ENCODE measurements at places on chromosomes 5 and 9. TPM values are rescaled to one million over a fixed set of nuclear protein-coding genes. Genes with fewer than 3 reads are reported as not detected.

DNA sequence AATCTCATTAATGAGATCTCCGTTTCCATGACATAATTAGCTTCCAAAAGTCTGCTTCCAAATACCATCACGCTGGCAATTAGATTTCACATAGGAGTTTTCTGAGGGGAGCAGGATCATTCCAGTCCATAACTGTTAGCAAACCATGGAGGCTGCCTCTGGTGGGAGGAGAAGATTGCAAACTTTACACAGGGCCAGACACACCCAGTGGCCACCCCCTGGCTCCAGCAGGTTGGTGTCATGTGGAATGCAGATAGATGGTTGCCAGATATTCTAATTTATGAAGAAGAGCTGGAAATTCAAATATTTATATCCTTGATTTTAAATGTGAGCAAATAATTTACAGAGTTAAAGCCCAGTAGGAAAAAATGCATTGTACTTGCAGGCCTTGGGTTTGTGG is 164.2 kb downstream of the ICE1 start:
- no peaks in the 10 kb centered on the region for H3K27me3 ChIP-seq
- H3K4me1 ChIP-seq: no peaks in the 10 kb centered on the region

DNA sequence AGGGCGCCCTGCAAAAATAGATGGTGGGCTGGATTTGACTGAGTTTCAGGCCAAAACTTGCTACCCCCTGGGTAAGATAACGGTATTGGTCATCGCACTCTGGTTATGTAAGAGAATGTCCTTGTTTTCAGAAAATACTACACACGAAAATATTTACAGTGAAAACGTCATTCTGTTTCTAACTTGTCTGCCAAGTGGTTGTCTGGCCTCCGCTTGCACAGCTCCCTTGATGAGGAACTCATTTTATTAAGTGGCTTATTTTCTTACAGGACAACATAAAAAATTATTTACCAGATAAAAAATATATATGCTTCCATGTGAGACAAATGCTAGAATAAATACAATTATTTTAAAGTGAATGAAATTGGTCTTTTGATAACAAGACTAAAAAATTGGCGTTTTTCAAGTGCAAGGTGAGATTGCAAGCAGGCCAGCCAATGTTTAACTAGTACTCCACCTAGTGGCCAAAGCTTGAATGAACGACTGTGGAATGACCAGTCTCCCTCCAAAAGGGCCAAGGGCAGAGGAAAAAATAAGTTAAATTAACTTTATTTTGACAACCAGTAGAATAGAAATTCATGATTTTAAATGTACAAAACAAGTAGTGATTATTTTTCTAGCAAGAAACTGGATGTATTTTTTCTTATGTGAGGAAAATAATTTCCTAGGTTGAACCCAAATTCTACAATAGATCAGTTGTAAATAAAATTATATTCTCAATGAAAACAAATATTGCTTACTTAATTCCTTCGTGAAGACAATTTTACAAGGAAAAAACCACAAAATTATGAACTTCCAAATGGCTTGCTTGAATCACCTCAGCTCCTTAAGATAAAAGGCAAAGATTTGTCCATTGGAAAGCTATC is 93.2 kb downstream of the ZFAND5 start:
- no peak overlapping the region for H3K4me3 ChIP-seq
- H3K27me3 ChIP-seq: no peaks in the 10 kb centered on the region
- no peaks in the 10 kb centered on the region for H3K36me3 ChIP-seq
- H3K27ac ChIP-seq: no peak overlapping the region
- H3K4me1 ChIP-seq: no peaks in the 10 kb centered on the region

DNA sequence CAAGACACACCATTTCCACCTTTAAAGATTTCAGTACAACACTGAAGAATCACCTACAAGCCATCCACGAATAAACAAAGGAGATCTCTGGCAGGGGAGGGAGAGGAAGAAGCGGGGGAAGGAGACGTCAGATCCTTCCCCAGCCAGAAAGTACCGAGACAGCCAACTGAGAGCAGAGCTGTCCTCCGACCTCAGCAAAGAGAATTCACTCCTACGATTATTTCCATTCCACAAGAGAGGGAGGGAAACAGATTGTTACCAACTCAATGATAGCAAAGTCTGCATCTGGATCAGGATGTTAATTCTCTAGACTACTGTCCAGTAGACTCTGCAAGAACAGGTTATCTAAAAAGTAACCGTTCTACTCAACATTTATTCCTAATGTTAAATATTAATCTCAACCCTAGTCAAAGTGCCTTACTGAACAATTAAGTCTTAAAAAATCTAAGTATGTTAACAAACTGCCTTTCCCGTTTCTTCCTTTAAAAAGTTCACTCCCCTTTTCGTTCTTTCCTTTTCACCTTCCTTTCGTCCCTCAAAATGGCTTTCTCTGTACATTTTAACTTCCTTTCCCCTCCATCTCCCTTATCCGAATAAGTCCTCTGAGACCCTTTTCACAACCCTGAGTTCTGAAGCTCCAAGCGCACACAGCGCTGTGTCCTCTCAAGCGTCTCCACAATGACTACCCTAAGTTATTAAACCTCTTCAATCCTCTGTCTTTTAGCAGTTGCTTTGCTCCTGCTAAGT is 1.4 kb downstream of the CHD1 start:
- peak overlapping the region; percentile 96 for H3K4me3 ChIP-seq
- peaks cover 6% of the 10 kb centered on the region for H3K4me1 ChIP-seq
- H3K27me3 ChIP-seq: no peaks in the 10 kb centered on the region
- DNase-seq: peak; percentile 28
- peaks cover 14% of the 10 kb centered on the region for H3K36me3 ChIP-seq
- peak overlapping the region; percentile 100 for H3K27ac ChIP-seq

SPATA31C1 gene
- total RNA-seq: 0.20 TPM

DNA sequence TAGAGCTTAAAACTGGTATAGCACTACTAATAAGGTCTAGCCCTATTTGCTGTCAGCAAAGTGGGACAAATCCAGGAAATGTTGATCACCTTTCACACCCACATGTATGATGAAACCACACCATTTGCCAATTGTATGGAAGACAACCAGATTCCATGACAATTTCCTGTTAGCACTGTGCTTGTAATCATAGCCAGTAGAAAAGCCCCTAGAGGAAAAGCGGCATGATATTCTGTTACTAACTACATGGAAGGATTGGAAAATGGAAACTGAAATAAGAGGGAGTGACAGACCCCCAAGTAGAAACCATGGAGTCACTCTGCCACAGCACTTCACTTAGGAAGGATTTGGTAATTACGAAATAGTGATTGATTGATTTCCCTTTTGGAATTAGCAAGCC is 923 bp downstream of the SPATA6L start:
- H3K27me3 ChIP-seq: no peaks in the 10 kb centered on the region
- H3K27ac ChIP-seq: no peak overlapping the region
- peak overlapping the region; percentile 6 for H3K4me3 ChIP-seq
- H3K4me1 ChIP-seq: peaks cover 15% of the 10 kb centered on the region

- H3K4me1 ChIP-seq: no peaks in the 10 kb centered on the region
- no peak for DNase-seq
- no peaks in the 10 kb centered on the region for H3K27me3 ChIP-seq
- H3K36me3 ChIP-seq: no peaks in the 10 kb centered on the region
- no peak overlapping the region for H3K27ac ChIP-seq
Measured at GRCh38 chr5:154697371-154697770, 57.8 kb upstream of the LARP1 start.

GRCh38 chr9:113398796-113399195 is 2.3 kb downstream of the ALAD start:
- no peak overlapping the region for H3K4me3 ChIP-seq
- H3K4me1 ChIP-seq: peaks cover 18% of the 10 kb centered on the region
- peaks cover 21% of the 10 kb centered on the region for H3K36me3 ChIP-seq

DDX4 gene
- not detected for total RNA-seq

DNA sequence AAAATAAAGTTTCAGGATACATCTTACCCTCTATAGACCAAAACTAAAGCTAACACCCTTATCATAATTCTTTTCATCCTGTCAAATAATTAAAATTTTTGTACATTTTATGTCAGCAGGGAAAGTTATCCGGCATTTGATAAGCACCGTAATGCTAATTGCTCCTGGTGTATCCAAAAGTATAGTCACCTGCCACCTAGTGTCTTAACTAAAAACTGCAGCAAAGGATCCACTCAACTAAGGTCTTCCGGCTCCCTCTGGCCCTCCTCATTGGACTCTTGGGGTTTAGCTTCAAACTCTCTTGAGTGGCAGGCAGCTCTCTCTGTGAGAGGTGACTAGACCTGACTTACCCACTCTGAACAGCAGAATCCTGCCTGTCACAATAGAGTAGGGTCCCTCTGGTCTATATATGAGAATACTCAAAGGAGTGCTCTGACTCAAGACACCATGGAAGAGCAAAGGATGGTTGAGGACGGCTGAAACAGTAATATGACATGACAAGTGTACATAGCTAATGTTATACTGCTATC is 60.4 kb upstream of the CAST start:
- H3K36me3 ChIP-seq: no peaks in the 10 kb centered on the region
- no peaks in the 10 kb centered on the region for H3K27me3 ChIP-seq
- no peaks in the 10 kb centered on the region for H3K4me1 ChIP-seq
- DNase-seq: peak; percentile 92
- no peak overlapping the region for H3K4me3 ChIP-seq

DNA sequence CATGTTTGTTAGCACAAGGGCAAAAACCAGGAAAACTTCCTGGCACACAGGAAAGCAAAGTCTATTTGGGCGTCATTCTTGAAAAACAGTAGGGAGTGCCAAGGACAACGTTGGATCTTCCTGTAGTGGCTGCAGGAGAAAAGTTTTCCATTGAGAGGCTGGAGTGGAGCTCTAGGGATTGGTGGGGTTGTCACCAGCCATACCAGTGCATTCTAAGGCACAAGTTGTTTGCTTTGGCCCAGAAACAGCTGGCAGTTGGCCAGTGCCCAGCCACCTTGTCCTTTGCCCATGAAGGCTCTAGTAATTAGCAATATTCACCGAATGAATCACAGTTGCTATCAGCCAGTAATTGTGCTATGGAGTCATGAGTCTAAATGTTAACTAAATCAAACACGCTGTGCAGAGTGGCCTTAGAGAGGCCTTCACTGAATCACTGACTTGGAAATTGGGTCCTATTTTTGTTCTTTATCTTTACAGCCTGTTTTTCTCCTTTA is 26.4 kb downstream of the TNFSF15 start:
- H3K4me1 ChIP-seq: no peaks in the 10 kb centered on the region
- H3K27me3 ChIP-seq: no peaks in the 10 kb centered on the region
- H3K36me3 ChIP-seq: no peaks in the 10 kb centered on the region
- H3K27ac ChIP-seq: no peak overlapping the region

STK32A gene
- 12.1 TPM for total RNA-seq

DNA sequence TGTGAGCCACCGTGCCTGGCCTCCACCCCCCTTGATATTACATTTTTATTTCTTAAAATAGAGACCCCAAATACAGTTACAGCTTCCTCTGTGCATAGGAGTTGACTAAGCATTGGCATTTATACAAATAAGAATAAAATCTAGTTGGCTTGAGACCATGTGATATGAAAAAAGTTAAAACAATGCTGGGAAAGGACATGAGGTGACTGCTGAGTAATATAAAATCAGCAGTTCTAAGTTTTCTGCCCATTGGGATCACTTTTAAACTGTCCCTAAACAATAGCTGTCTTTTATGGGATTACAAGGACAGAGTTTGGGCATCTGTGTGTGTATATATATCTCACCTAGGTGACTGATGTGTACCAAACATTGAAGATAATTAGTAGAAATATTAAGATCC is 96.6 kb downstream of the UBE2R2 start:
- DNase-seq: no peak
- no peak overlapping the region for H3K4me3 ChIP-seq
- no peaks in the 10 kb centered on the region for H3K4me1 ChIP-seq
- H3K27me3 ChIP-seq: no peaks in the 10 kb centered on the region
- peaks cover 33% of the 10 kb centered on the region for H3K36me3 ChIP-seq

- no peaks in the 10 kb centered on the region for H3K27me3 ChIP-seq
- H3K4me3 ChIP-seq: no peak overlapping the region
- H3K4me1 ChIP-seq: no peaks in the 10 kb centered on the region
- no peaks in the 10 kb centered on the region for H3K36me3 ChIP-seq
Measured at GRCh38 chr9:16619914-16620520, 250.5 kb downstream of the BNC2 start.

GRCh38 chr9:69812068-69813000 is 8.3 kb upstream of the CFAP95 start:
- no peaks in the 10 kb centered on the region for H3K36me3 ChIP-seq
- H3K27ac ChIP-seq: no peak overlapping the region
- H3K4me3 ChIP-seq: no peak overlapping the region
- H3K27me3 ChIP-seq: no peaks in the 10 kb centered on the region
- no peaks in the 10 kb centered on the region for H3K4me1 ChIP-seq

GRCh38 chr9:5485378-5486085 is 24.8 kb upstream of the PDCD1LG2 start:
- H3K4me1 ChIP-seq: no peaks in the 10 kb centered on the region
- H3K27me3 ChIP-seq: no peaks in the 10 kb centered on the region
- H3K36me3 ChIP-seq: no peaks in the 10 kb centered on the region
- DNase-seq: no peak
- no peak overlapping the region for H3K4me3 ChIP-seq

DNA sequence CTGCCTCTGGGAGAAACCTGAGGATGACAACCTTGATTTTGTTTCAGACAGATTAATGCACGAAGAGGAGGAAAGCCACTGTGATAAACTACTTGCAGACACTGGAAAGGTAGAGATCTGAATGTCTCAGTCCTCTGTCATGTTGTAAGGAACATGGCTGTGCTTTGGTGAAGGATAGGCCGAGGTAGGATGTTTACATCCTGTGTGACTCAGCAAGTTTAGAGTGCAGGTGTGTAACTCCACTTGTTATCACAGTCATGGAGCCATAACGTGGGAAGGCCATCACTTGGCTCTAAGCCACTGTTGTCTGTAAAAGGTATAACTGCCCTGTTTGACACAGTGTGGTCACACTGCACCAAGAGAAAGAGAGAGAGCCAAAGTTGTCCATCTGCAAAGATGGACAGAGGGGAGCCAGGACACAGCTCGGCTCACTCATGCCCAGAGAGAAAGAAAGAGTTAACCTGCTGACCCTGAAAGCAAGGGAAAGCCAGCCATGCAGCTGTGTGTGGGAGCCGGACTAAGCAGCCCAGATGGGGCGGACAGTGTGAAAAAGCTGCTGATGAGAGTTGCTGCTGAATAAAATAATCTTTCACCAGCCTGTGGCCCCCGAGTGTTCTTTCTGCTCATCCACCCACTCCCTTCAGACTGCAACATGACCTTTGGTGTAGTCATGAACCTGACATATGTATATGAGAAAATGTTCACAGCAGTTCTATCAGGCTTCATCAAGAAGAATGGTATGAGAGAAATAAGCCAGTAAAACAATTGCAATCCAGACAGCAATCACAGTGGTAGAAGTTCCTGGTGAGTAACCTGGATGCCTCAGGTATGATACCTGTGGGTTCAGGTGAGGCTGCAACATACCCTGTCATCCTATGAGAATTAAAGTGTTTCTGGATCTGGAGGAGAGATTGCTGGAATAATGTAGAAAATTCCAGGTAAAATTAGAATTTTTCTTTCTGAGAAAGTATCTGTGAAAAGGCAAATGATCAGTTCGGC is 115.9 kb downstream of the TARS1 start:
- no peaks in the 10 kb centered on the region for H3K4me1 ChIP-seq
- no peak overlapping the region for H3K4me3 ChIP-seq
- H3K27ac ChIP-seq: no peak overlapping the region
- no peak for DNase-seq

All from spinal cord (tissue), 10 donors.